ENCODE measurements at places on chromosomes 3 and 15.

- DNase-seq, result no peak
Observed at GRCh38 chr3:46399557-46399956, 7.3 kb downstream of the CCR5AS start.

DNA sequence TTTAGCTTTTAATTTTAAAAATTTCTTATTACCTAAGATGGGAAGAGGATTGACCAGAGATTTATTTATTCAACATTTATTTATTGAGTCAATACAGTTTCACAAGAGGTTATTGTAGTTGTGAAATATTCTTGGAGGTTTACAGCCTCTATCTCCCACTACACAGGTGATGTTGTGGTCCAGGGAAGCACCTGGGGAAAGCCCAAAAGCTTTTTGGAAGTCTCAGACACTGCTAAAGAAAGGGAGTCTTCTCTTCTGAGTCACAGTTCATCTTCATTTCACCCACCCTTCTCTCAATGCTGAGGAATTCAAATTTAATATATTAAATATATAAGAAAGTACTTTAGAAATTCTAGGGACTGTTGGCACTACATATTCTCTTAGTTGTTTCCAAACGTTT is 41.8 kb downstream of the SERPINI1 start:
- no peak for DNase-seq

- no peak for DNase-seq
Observed at GRCh38 chr3:156605686-156606605, 51.0 kb upstream of the SSR3 start.

DNA sequence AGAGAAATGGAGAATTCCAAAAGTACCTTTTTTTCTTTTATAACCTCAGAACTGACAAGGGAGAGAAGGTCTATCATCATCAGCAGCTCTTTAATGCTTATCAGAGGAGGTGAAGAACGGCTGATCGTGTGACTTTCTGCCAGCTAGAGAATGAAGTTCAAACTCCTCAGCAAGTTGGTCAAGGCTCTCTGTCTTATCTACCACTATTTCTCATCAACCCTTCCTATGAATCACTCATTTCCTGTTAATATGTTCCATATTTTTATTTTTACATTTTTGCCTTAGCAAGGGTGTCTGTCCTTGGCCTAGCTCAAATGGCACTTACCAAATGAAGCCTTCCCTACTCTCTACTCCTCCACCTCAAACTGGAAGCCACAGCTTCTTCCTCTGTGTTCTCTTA is 73.1 kb upstream of the TSPAN3 start:
- DNase-seq, result no peak

- no peak for DNase-seq
Observed at GRCh38 chr3:47525617-47526016, 12.1 kb upstream of the ELP6 start.

GRCh38 chr3:178381971-178382448 is 154.2 kb upstream of the KCNMB2 start:
- DNase-seq, result no peak

DNA sequence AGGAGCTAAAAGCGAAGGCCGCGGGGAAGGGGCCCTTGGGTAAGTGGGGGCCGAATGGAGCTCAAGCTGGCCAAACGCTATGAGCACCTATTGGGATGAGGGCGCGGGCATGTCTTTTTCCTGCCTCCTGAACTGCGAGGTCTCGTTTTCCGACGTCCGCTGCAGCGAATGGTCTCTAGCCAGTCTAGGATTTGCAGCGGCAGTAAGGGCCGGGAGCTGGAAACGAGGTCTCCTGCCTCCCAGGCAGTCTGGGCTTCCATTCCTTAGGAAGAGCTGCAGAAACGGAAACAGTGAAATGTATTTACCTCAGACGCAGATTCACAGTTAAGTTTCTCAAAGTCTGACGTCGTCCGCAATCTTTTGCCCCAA is 517 bp downstream of the TMA7 start:
- DNase-seq, result peak; percentile 39

- DNase-seq, result no peak
Observed at GRCh38 chr15:66959875-66960274, 105.5 kb upstream of the SMAD3 start.

GRCh38 chr3:29353807-29354206 is 72.9 kb downstream of the RBMS3 start:
- DNase-seq, result no peak

DNA sequence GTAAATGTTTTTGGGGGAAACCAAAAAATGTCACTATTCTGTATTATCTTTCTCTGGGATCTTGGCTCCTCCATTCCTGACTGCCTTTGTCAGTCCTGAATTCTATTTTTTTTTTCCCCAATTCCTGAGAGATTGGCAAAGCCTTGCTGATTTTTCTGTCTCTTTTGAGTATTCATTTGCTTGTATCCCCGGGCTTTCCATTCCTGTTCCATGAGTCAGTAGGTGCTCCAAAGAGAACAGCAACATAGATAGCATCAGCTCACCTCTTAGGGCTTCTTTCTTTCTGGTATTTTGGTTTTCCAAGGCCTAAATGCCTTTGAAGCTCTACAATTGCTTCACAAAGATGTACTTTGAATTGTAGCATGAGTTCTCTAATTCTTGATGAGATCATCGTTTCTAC is 271.7 kb upstream of the LRRC3B start:
- DNase-seq, result no peak

GRCh38 chr15:92583096-92584034 is 72.2 kb downstream of the FAM174B start:
- DNase-seq, result no peak

- no peak for DNase-seq
Observed at GRCh38 chr15:92462424-92463125, 68.9 kb downstream of the ST8SIA2 start.

GRCh38 chr3:56894881-56895431 is 93.2 kb upstream of the ARHGEF3 start:
- DNase-seq, result peak; percentile 37

DNA sequence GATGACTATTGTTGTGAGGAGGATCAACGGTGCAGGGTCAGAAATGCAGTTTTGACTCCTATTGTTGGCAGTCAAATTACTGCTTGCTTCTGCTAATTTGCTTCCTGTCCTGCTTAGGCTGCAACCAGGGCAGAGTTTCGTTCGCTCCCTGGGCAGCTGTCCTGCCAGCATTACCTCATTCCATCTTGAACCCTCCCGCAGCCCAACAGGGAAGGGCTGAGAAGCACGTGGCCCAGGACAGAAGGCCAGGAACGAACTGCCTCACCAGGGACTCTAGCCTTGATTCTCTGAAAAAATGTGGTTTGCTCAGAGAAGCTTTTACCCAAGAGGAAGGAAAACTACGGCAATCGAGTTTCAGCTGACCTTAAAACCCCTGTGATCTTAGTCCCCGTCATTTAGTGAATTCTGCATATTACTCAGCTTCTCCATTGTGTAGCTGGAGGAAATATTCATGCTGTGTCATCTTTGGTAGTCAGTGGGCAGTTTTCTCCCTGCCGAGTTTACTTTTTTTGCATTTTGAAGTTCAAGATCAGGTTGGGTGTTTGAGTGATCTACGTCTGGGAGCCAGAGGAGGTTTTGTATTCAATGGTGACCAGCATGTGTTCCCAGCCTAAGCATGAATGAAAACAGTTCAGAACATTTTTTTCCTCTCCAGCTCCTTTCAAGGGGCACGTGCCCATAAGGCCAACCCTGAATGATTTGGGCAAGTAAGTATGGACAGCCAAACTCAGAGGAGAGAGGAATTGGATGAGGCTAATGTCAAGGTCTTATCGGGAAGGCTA is 23.0 kb downstream of the TLNRD1 start:
- peak; percentile 30 for DNase-seq

GRCh38 chr15:76328958-76329357 is 7.6 kb upstream of the ISL2 start:
- no peak for DNase-seq

GRCh38 chr3:122938783-122939425 is 88.7 kb downstream of the SEMA5B start:
- DNase-seq, result peak; percentile 5

- DNase-seq, result no peak
Observed at GRCh38 chr3:123329636-123330340, 119.1 kb downstream of the ADCY5 start.

DNA sequence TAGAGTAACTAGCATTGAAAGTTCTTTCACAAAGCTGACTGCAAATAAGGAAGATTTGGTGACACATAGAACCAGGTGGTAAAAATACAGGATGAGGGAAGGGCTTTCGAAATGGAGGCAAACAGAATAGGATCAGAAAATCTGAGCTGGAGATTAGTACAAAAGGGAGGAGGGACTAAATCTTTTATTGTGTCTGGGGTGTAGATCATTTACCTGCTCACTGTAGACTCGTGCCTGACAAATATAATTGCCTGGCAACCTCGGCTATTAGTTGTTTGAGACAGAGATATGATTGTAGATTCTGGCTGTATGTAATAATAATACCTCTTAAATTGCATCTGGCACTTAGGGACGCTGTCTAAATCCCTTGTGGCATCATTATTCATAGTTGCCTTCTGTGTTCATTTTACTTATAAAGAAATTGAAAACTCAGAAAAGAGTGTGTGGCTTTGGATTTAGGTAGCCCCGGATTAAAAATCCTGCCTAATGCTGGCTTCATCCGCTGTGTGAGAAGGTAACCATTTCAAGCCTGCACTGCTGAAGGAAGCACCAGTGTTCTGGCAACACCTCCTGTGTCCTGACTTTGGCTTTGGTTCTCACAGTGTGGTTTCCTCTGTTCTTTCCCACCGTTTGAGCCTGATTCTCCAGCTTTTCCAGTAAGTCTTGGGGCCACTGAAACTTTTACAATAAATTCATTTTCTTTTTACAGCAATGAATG is 25.0 kb upstream of the GPR160 start:
- no peak for DNase-seq

GRCh38 chr3:17745301-17745700 is 2.9 kb upstream of the TBC1D5 start:
- DNase-seq, result no peak

DNA sequence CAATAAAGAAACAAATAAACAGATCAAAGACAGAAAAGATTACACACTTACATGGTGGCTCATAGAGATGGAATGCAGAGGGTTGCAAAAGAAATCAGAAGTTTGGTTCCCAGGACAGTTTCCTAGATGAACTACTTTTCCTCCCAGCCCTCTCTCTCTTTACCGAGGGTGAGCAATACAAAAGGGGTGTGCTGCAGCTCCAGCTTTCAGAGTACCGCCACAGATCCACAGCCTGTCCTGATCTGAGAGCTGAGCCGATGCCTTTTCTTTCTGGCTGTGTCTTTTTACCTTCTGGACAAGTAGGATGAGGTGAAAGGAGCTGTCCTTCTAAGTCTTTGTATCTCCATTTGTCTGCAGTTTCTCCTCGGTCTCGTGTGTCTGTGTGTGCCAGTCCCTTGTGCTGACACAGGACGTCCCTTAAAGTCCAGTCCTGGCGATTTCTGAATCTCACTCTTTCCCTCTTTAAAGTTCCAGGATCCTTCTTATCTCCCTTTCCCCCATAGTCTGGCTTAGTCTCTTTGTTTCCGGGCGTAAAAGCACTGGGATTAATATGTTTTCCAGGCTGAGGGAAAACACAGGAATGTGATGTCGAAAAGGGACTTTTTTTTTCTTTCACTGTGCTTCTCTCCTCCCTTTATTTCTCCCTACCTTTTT is 540 bp downstream of the CCDC80 start:
- DNase-seq, result no peak

- DNase-seq, result no peak
Observed at GRCh38 chr3:86785386-86785785, 205.6 kb downstream of the VGLL3 start.

DNA sequence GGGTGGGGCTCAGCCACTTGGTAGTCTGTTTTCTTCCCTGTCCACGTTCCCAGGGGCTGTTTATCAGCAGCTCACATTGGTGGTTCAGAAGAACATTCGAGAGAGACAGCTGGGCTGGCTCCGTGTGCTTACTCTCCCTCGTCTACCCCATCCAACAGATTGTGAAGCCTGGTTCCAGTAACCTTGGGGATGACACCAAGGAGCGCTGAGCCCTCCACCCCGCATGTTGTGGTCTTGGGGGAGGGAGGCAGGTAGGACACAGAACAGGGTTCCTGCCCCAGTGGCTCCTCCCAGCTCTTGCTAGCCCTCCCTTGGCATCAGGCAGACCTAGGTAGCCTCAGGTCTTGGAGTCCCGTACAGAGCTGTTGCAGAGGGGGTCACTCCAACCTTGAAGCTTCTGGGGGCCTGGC is 33.1 kb downstream of the KLF13 start:
- DNase-seq, result no peak

- DNase-seq, result no peak
Observed at GRCh38 chr15:71192816-71193215, 77.5 kb downstream of the THSD4 start.

DNA sequence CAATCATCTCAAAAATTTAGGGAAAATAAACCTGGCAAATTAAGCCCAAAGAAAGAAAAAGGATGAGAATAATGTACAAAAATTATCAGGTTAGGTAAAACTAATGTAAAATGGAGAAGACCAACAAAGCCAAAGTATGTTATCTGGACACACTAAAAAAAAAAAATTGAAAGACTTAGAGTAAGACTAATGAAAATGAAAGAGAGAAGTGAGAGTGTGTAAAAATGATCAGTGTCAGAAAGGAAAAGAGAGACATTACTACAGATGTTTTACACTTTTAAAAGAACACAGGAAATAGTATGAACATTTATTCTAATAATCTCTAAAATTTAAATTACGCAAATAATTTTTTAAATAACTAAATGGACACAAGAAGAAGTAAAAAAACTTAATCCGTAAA is 573.3 kb upstream of the NR2F2 start:
- no peak for DNase-seq

- no peak for DNase-seq
Observed at GRCh38 chr15:45631776-45632175, 3.1 kb upstream of the SQOR start.

DNA sequence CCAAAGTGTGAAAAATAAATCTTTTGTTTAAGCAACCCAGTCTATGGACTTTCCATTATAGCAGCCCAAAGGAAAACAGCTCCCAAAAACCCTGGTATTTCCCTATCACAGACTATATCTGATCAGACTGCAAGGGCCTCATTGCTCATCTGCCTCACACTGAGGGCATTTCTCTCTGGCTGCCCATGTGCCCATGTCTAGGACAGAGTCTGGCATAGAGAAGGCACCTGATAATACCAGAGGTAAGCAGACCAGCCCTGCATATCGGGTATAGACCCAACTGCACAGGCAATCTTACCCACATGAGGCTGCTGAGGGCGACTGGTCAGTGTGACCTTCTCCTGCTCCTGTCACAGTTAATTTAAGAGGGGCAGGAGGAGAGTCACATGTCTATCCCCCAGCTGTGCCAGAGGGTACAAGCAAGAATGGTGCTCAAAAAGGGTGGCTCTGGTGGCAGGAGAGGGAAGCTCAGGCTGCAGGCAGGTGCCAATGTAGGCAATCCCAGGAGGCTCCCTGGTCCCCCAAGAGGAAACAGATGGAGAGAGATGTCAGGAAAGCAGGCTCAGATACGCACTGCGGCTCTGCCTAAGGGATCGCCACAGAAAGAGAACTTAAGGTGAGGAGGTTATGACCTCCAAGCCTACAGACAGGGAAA is 3.1 kb downstream of the CSRNP1 start:
- no peak for DNase-seq

DNA sequence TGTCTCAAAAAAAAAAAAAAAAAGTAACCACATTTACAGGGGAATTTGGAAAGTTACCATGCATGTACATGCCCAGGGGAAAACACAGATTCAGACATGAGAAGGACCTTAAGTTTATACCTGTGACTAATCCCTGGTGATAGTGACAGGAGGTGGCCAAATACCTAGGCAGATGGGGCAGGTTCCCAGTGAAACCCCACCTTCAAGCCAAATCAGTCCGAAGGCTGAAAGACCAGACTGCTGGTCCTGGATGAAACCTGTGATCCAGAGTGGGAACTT is 15.8 kb downstream of the SPCS1 start:
- DNase-seq, result no peak

All from CD4-positive, alpha-beta T cell treated with Interleukin-17A for 1 hour (primary cell).